Substantia nigra (tissue), 51 donors: ENCODE measurements at places on chromosomes 16 and 17.

- DNase-seq: no peak
These were observed 2.5 kb downstream of the ADAT1 start for GRCh38 chr16:75620326-75621169.

- DNase-seq: no peak
These were observed 33.7 kb downstream of the IST1 start for GRCh38 chr16:71929048-71929447.

GRCh38 chr17:73045724-73046123, 46.8 kb downstream of the SLC39A11 start:
- DNase-seq: no peak

DNA sequence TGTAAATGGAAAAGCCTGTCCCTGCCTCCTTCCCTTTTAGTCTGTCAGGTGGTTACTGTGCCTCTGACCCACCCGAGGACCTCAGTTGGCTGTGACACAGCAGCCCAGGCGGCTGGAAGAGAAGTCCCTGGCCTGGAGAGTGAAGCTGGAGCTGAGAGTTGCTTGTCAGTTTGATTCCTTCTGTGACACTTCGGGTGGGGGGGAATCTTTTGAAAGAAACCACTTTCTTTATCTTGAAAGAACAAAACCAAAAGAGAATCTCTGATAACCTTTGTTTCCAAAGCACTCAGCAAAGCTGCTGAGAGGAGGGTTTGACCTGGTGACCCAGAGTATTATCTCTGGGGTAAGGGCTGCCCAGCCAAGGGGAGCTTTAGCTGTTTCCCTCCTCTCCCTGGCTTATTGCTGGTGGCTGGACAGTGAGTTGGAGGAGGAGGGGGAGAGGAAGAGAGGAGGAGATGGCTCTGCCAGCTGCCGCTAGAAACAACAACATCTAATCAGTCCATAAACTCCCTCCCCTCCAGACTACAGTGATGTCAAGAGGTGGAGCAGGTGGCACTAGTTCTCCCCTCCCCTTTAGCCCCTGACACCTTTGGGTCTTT, 34.0 kb downstream of the YPEL2 start:
- DNase-seq: peak; percentile 44

- DNase-seq: no peak
These were observed 14.7 kb downstream of the AIPL1 start for GRCh38 chr17:6420173-6420641.

DNA sequence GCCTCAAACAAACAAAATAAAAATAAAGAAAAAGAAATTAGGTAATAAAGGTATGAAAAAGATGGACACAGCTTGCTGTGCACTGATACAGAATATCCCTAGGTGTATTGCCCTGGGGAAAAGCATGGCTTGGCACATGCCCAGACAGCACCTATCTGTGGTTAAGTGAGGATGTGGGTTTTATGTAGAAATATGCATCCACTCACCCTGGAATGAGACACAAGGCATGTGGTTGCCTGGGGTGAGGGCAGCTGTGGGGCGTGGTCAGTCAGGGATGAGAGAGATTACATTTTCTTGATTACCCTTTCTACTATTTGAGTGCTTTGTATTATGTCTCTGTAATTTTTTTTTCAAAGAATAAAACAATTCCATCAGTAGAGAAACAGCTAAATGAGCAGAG, 6.9 kb downstream of the PLLP start:
- no peak for DNase-seq

- peak; percentile 33 for DNase-seq
These were observed 17.6 kb downstream of the MAPK8IP3 start for GRCh38 chr16:1723450-1724147.

DNA sequence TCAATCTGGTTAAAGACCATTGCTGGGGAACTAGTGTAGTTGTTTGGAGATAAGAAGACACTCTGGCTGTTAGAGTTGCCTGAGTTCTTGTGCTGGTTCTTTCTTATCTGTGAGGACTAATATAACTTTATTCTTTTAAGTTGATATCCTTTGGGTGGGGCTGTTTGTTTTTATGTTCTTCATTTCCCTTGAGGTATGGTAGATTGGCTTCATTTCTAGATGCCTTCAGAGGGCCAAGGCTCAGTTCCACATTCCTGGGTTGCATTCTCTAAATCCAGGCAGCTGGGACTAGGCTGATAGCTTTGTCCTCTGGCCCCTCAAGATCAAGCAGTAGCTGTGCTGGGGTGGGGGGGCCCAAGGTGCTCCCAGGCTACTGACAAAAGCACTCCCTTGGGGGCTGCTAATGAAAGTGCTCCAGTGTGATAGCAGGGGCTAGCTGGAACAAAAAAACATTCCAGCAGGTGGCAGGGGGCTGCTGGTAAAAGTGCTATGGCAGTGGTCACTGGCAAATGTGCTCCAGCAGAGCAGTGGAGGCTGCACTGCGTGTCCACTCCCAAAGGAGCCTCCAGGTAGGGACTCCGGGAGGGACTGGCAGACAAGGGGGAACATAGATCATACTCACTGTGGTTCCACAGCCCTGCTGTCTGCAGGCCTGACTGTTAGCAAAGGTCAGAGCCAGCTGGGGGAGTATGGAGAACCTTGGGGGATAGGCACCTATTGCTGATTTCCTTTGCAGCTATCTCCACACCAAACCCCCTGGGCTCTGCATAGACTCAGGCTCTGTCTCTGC, 45.9 kb upstream of the KCNJ16 start:
- DNase-seq: no peak

DNA sequence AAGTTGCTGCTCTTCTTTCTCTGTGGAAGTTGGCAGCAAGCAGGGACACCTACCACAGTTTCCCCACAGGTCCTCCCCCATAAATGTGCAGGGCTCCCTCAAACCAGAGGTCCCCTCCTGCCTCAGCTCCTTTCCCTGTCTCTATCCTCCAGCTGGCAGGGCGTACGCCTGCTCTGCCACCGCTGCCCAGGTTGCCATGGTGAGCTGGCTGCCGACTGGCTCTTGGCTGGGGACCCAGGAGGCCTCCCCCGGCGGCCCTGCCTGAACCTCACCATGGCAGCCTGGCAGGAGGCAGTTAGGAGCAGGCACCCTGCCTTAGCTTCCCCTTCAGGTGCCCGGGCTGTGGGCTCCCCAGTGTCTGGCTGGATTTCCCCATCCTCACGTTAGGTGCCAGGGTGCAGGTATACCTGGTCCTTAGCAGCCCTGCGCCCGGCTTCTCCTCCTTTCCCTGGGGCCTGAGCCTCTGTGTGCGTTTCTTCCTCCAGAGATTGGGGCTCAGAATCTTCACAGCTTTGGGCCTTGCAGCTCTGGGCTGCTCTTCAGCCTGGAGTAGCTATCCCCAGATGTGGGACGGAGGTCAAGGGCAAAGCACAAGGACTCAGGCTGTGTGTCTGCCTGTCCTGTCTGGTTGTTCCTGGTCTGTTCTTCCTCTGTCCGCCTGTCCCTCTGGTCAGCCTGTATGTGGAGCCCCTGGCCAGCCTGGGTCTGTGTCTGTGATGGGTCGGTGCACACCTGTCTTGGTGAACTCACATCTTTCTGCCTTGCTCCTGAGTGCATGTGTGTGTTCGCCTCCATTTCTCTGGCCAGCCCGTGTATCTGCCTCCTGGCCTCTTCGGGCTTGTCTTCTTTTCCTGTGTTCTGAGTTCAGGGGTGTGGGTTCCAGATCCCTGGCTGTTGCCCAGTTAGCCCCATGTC, 15.7 kb downstream of the GJD3 start:
- DNase-seq: peak; percentile 78

DNA sequence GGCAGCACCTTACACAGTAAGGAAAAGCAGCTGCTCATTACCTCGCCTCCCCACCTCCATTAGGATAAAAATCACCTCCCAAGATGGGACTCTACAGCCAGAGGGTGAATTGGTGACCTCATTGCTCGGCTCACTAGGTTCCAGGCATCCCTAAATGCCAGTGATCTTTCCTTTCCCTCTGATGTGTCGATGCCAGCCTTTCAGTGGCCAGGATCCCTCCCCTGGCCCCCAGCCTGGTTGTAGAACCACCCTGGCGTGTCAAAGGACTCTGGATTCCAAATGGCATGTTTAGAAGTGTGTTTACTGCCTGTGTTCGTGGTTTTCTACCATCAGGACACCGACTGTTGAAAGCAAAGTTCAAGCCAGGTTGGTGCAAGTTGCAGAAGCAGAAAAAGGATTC, 72.1 kb upstream of the LYRM9 start:
- DNase-seq: no peak

- DNase-seq: no peak
These were observed 150.8 kb downstream of the XYLT1 start for GRCh38 chr16:17320009-17320408.

- DNase-seq: no peak
These were observed 4.8 kb downstream of the XYLT2 start for GRCh38 chr17:50350733-50351132.

DNA sequence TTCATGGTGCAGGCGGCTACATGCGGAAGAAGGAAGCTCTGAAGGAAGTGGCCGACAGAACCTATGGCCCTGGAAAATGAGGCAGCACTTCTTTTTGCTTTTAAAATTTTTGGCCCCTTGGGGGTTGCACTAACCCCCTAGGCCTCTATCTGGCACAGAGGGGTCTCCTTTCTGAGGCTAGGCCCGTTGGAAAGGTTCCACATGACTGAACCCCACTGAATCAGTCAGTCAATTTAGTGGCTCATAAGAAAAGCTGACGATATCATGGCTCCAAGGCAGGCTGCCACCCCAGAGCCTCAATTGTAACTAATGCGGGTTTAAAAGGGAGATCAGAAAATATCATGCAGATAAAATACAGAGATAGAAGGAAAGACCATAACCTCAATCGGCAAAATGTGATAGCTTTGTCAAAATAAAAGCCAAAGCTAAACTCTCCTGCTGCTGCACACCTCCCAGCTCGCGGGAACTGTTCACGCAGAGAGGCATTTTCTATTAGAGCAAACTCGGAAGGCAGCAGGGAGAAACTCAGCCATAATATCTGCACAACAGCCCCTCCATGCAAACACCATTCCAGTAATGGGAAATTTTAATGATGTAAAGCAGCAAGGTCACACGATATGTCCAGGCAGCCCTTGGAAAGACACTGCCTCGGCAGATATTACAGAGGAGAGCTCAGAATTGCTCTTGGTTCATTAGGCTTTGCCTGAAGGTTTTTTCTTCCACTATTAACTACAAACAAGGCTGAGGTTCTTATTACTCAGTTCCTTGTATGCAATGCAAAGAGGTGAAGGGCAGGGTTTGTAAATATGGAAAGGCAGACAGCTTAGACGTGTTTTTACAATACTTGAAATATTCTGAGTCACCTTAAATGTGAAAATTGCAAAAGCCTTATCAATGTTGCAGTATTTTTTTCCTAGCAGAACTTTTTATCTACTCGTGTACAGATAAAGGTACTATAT, 200.4 kb upstream of the PMFBP1 start:
- no peak for DNase-seq

DNA sequence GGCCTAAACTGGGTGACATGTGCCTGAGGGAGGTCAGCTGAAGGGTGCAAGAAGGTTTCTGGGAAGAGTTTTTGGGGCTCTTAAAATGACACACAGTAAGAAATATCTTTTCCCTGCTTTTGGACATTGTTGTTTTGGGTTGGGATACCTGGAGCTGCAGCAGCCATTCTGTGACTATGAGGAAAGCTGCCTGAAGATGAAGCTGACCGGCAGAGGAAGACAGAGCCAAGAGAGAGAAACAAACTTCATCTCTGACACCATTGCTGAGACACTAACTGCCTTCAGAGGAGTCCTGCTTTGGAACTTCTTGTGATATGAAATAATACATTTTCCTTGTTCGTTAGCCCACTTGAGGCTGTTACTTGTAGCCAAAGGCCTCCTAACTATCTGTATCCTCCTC, 8.8 kb upstream of the WNT3 start:
- DNase-seq: no peak

DNA sequence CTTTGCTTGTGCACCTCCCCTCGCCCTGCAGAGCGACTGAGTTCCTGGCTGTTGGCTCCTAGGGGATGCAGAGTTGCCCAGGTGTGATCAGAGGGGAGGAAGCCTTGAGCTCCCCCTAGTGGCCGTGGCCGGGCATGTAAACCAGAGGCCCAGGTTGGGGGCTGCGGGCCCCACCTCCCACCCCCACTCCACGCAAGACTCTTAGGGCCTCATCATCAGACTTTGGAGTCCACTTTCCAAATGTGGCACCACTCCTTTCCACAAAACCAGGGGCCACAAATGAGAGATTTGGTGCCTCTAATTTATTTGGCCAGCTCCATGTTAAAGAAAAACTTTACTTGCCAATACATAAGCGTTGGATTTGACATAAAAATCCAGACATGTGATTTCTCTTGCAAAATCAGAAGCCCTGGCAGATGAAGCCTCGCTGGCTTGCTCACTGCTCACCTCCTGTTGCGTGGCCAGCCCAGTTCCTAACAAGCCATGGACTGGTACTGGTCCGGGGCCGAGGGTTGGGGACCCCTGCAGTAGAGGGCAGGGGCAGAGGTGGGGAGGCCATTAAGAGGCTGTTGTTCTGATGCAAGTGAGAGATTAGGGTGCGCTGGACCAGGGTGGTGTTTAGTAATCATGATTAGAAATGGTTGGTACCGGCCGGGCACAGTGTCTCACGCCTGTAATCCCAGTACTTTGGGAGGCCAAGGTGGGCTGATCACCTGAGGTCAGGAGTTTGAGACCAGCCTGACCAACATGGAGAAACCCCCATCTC, 28.7 kb upstream of the GAS7 start:
- DNase-seq: no peak

DNA sequence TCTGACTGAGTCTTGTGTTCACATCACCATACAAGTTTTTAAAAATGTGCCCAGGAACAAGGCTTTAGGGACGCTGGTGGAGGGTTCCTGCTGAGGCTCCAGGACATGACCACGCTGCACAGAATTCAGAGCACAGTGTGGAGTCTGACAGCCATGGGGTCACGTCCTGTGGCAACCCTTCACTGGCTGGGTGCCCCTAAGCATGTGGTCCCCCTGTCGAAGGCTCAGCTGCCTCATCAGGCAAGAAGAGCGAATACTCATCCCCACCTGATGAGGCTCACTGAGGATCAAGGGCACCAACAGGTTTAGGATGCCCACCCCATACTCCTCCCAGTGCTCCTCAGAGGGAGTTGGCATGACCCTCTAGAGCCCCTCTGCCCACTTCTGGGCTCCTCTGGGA, 5.9 kb downstream of the PNMT start:
- DNase-seq: no peak

DNA sequence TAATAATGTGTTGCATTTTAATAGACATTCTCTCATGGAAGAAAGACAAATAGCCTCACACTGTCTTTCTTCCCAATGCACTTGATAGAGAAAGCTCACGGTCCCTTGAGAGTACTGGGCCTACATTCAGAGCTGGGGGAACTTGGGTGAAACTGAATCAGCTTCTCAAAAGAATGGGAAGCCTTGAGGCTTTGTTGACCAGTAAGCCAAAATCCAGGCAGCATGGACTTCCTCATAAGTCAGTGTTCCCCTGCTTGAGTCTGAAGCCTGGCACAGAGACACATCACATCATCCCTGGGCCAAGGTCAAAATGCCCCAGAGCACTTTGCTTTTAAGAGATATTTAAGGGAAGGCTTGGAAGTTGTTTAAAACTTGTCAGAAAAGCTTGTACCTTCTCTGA, 302.2 kb upstream of the SALL1 start:
- no peak for DNase-seq
